ENCODE measurements at places on chromosomes 11 and 22. TPM values are rescaled to one million over a fixed set of nuclear protein-coding genes. Genes with fewer than 3 reads are reported as not detected.

- DNase-seq, result no peak
These were observed 20.3 kb upstream of the RRM1 start for GRCh38 chr11:4074266-4074665.

DNA sequence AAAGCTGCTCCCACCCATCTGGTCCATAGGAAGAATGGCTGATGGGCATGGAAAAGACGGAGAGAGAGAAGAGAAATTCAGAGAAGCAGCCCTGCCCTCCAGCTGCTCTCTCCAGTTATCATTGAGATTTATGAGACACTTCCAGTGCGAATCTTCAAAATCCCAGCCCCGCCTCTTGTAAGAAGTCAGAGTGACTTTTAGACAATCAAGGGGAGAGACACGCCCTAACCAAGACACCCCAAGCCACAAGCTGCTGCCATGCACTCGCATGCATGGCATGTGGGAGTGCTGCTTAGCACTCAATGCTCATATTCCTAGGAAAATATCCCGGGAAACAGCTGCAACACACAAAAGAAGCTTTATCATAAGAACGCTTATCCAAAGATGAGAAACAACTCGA lies 110.6 kb upstream of the BID start:
- no peak for DNase-seq

GRCh38 chr22:43789452-43789851 lies 22.7 kb downstream of the EFCAB6 start:
- no peak for DNase-seq

Gene FZD4
- 4.6 TPM for total RNA-seq

Gene ALX4
- total RNA-seq, result 34.2 TPM
